GM13977 (cell line): ENCODE measurements at places on chromosomes 2 and 18.

GRCh38 chr2:159516241-159516758, 100.0 kb downstream of the BAZ2B start:
- DNase-seq = peak; percentile 59

- DNase-seq = no peak
Observed at GRCh38 chr18:44771956-44772917, 91.5 kb downstream of the SETBP1 start.

- peak; percentile 22 for DNase-seq
Observed at GRCh38 chr2:133171393-133172004, 396.8 kb downstream of the NCKAP5 start.

- DNase-seq = no peak
Observed at GRCh38 chr2:197661626-197662025, 13.8 kb downstream of the RFTN2 start.

DNA sequence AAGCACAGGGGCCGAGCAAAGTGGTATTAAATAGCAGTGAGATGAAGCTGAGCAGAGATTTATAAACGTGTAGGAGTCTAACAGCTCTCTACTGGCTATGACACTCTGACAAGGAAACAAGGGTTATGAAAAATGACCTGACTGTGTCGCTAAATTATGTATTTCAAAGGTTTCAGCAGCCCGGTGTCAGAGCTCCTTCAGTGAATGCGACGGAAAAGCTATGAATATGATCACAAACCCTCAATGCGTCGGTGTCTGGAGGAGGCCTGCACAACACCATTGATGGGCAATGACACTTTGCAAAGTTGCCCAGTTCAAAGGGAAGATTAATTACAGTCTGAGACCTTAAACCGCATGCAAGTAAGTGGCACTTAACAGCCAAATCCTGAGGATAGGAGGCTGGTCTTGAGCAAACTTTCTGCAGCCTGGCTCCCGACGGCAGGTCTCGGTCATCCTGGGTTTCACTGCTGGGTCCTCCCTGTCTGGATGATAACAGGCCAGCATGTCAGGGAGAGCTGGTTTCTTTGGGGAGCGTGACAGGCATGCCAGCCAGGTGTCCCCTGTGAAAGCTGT, 615.1 kb upstream of the SALL3 start:
- no peak for DNase-seq

DNA sequence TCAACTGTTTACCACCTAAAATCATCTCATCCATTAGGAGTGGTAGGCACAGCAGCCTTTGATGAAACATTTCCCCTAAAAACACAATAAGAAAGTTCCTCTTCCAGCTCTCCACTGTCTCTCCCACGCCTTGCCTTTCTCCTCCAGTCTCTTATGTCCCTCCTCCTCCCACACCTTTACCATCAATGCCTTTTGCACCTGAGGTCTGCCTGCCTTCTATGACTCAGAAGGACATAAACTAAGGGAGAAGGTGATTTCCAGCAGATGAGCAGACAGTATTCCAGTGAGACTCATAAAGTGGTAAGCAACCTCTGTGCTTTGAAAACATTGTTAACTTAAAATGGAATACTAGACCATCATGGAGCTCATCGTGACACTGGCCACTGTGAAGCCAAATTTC, 34.2 kb upstream of the NDUFV2 start:
- no peak for DNase-seq

DNA sequence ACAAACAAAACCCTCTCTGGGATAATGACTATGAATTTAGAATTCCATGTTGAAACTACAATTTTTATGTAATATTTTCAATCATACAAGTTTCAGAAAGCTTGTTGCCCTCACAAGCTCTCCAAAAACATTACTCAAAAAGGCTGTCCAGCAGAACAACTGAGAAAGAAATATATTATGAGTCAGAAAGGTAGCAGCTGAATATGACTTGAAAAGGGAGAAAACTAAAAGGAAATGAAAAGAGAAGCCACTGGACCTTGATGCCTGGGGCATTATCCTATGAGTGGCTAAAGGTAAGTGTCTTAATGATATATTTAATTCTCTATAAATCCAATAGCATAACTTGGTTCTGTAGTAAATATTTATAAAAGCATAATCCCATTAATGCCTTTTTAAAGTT, 61.8 kb downstream of the NXPH2 start:
- no peak for DNase-seq

DNA sequence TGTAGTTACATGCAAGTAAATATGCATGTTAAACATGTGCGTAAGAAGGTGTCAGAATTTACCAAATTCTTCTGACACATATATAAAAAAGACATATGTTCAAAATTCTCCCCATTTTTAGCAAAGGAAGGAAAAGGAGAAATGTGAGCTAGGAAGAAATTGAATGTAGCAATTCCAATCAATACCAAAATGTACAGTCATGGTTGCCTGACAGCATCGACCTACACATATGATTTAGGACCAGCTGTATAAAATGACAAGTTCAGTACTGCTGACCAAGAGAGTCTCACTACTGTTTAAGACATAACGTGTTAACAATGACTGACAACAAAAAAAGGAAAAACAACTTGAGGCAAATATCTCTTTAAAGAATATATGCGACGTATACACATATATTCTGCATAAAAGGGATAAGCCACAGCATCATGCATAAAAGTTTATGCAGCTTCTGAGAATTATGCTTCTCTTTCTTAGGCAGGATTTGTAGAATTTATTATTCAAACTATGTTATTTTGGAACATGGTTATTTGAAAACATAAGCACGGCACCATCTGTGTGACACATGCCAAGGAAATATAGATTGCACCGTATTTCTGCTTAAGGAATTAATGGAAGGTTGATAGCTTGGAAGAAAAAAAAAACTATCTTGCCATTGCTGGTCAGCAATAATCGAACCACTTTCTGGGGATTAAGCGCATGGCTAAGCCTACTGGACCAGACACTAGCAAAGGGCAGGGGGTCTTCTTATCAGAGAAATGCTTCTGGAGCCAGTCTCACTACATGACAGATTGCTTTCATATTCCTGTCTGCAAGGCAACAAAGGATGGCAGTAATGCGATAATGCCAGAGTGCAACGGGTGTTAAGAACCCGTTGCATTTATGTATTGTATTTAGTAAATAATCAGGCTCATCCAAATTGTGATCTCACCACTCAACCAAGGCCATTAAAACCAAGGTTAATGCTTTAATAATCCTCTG, 154.0 kb downstream of the WDPCP start:
- no peak for DNase-seq

- no peak for DNase-seq
Observed at GRCh38 chr2:86471637-86472036, 30.5 kb downstream of the KDM3A start.

DNA sequence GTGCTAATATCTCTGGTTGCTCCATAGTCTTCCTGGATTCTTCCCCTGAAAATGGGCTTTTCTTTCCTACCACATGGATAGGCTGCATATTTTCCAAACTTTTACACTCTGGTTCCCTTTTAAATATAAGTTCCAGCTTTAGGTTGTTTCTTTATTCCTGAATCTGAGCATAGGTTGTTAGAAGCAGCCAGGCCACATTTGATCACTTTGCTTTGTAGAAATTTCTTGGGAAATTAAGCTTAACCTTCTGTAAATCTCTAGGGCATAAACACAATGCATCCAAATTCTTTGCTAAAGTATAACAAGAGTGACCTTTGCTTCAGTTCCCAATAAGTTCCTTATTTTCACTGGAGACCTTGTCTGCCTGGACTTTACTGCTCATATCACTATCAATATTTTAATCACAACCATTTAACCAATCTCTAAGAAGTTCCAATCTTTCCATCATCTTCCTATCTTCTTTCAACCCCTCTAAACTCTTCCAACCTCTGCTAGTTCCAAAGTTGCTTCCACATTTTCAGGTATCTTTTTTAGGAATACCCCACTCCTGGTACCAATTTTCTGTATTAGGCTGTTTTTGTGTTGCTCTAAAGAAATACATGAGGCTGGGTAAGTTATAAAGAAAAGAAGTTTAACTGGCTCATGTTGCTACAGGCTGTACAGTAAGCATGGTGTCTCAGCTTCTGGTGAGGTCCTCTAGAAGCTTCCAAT, 389.6 kb upstream of the HS6ST1 start:
- no peak for DNase-seq

GRCh38 chr2:36695746-36696415, 626 bp upstream of the VIT start:
- DNase-seq = no peak

- DNase-seq = no peak
Observed at GRCh38 chr2:16397681-16398475, 267.8 kb downstream of the CYRIA start.

GRCh38 chr18:56124186-56124585, 514.2 kb downstream of the TXNL1 start:
- DNase-seq = no peak

- no peak for DNase-seq
Observed at GRCh38 chr18:61612517-61612916, 279.3 kb downstream of the CDH20 start.

DNA sequence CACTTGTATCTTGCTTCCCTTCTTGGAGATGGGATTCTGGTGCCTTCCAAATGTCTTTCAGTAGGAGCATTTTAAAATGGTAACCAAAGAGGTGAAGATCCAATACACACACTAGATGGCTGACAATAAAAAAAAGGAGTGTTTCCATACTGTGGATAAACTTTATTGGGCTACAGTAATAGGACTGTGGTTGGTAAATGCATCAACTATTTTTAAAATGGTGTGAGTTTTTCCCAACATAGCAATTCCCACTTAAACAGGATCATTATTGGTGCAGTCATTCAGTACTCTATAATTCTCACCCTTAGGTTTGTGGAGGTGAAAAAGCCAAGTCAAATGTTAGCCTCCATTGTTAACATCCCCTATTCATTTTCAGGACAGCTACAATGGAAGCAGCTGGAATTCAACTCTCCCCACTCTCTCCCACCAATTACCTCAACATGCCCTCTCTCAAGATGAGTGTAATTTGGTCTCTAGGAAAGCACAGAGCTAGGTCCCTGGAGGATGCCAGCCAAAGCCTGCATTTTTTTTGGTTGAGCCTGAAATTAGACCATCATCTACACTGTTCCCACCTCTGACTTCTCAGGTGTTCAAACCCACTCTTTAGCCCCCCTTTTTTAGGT, 273.3 kb downstream of the TCF4 start:
- no peak for DNase-seq
